ENCODE measurements at places on chromosomes 6 and 20.

GRCh38 chr6:78925317-78925716 is 58.0 kb downstream of the IRAK1BP1 start:
- DNase-seq: no peak

GRCh38 chr6:138662471-138662870 is 111.1 kb upstream of the CCDC28A start:
- DNase-seq: no peak

- no peak for DNase-seq
Measured at GRCh38 chr20:50292591-50293283, 102.1 kb downstream of the CEBPB start.

DNA sequence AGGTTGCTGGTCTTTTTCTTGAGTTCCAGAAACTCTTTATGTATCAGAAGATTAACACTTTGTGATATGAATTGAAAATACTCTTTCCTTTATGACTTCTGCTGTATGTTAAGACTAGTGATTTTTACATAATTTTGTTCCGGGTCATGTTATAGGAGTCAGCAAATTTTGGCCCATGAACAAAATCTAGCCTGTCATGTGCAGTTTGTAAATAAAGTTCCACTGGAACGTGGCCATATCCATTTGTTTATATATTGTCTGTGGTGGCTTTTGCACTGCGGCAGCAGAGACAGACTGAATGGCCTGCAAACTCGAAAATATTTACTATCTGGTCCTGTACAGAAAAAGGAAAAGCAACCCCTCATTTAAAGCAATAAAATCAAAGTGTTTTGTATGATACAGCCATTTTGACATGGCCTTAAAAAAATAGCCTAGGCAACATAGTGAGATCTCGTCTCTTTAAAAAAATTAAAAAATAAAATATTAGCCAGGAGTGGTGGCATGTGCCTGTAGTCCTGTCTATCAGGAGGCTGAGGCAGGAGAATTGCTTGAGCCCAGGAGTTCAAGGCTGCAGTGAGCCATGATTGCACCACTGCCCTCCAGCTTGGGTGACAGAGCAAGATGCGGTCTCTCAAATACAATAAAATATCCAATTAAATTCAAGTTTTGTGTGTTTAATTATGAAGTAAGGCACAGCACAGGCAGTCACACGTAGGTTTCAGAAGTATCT is 36.9 kb downstream of the SNX9 start:
- DNase-seq: no peak

GRCh38 chr20:14921513-14921912 is 584.1 kb upstream of the FLRT3 start:
- no peak for DNase-seq

- no peak for DNase-seq
Measured at GRCh38 chr6:33868141-33868540, 64.3 kb upstream of the MLN start.

DNA sequence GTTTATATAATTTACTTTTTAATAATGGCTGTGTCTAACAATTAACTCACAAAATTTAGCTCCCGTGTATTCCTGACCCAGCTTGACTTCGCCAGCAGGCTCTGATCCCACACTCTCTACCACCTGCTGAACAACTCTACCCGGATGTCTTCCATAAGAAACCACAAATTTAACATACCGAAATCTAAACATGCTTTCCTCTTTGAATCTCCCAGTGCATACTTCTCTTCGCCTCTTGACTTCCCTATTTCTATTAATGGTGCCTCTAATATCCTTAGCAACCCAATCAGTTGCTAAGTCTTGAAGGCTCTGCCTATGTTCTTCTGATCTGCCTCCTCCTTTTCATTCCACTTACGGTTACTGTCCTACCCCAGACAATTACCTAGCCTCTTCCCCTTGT is 4.6 kb upstream of the MYB start:
- DNase-seq: no peak

DNA sequence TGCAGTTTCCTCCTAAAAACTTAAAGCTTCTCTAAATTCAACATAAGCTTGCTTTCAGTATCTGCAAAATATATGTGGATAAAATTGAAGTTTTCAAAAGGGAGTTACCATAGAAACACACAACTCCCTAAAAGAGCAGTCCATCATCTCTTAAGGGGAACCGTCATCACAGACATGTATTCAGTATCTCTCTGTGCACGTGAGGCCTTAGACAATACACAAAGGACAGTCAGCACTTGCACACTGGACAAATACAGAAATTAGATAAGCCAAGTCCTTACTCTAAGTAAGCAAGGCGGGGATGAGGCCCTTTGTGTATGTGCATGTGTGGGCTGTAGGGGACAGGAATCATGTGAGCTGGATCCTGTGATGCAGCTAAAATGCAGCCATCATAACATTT is 136.6 kb downstream of the BACH2 start:
- DNase-seq: no peak

GRCh38 chr6:167767715-167768107 is 59.0 kb upstream of the AFDN start:
- no peak for DNase-seq

DNA sequence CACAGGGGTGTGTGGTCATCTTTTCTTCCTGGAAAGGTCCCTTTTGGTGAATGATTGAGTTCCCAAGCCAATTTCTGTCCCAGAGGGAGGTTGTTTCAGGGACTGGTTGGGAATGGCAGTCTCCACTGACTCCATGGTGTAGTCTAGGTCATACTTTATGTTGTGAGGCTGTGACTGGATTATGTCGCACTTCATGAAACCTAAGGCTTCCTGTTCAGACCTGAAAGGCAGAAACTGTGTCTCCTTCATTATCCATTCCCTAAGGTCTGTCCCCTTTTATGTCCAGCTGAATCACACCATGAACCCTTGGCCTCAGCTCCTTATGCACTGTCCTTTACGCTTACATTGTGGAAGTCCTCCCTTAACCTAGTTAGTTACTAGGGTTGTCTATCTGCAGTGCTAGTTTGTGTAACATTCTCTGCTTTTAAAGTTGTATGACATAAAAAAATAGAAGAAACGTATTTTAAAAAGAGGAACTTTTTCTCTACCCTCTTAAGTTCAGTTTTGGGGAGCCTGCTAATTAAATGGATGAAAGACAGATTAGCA is 191.3 kb downstream of the JARID2 start:
- no peak for DNase-seq

DNA sequence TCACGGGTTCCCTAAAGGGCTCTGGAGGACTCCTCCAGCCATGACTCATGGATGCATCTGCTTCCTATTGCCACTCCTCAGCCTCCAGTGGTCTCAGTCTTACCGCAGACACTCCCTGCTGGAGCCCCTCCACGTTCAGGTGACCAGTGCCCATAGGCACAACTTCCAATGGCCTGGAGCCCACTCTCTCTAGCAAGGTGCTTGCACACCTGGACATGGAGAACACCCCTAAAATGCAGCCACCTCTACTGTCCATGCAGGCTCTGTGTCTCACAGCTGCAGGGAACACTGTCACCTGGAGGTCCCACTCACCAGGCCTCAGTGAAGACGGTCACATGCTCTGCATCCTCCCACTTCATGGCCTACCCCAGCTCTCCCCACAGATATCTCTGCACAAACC is 36.0 kb downstream of the HUS1B start:
- DNase-seq: no peak

- no peak for DNase-seq
Measured at GRCh38 chr20:20946122-20946759, 159.9 kb downstream of the LINC00237 start.

GRCh38 chr6:37496951-37497885 is 2.5 kb downstream of the CCDC167 start:
- DNase-seq: no peak

DNA sequence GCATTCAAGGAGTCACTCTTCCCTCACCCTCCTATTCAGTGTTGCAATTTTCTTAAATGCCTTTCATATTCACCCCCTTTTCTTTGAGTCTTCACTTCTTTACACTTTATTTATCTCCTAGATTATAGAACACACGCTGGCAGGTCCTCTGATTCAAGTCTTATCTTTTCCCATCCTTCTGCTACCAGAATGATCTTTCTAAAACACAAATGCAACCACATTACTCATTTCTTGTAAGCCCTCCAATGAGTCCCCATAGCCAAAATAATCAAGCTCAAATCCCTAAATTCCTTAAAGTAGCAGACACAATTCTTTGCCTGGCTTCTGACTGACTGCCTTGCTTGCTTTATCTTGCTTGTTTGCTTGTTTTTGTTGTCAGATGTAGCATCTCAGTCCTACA is 920.0 kb downstream of the TFAP2A start:
- DNase-seq: no peak

DNA sequence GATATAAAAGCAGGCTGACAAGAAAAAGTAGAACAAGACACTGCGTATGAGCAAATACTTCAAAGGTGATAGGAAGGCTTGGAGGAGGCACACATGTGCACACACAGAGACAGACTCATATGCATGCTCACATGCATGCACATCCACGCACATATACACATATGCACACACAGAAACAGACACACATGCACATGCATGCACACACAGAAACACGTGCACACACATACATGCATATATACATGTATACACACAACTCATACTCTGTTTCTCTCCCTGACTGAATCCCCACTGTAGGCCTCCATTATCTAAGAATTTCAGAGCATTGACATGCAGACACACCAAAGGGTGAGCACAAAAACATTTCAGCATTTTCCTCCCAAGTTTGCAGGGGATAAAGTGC is 43.7 kb downstream of the VGLL2 start:
- no peak for DNase-seq

DNA sequence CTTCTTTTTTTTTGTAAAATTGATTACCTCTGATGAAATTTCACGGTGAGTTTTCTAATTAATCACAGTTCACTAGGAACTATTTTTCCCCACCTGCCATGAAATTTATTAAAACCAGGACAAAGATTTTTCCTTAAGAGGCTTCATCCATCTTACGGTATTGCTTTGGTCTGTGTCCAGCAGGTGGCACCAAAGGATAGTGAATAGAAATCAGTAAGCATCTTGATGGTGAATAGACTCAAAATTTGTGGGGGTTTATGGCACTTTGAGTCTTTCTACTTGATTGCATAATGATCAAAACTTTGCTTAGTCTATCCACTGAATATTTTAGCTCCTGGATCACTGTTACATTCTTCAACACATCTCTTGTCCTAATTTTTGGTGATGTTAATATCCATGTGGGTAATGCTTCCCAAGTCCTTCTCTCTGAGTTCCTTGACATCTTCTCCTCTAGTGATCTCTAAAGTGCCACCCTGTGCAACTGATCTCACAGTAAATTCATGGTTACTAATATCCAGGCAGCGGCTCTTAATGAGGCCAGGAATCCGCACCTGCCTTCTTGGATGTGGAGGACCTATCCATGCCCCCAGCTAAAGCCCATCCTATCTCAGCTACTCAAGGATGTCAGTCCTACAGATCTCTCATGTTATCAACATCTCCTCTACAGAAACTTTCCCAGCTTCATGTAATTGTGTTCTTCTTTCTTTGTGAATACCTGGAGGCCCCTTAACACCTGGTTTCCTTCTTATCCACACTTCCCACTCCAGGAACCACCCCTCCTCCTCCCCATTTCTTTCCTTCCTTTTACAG is 54.5 kb downstream of the STMND1 start:
- peak; percentile 35 for DNase-seq

GRCh38 chr6:90118069-90118468 is 178.6 kb downstream of the BACH2 start:
- DNase-seq: no peak

- no peak for DNase-seq
Measured at GRCh38 chr6:70956191-70956450, 739 bp downstream of the B3GAT2 start.

- DNase-seq: no peak
Measured at GRCh38 chr6:111672761-111673450, 67.2 kb upstream of the TRAF3IP2 start.

GRCh38 chr20:53226826-53227225 is 254.7 kb downstream of the TSHZ2 start:
- no peak for DNase-seq

DNA sequence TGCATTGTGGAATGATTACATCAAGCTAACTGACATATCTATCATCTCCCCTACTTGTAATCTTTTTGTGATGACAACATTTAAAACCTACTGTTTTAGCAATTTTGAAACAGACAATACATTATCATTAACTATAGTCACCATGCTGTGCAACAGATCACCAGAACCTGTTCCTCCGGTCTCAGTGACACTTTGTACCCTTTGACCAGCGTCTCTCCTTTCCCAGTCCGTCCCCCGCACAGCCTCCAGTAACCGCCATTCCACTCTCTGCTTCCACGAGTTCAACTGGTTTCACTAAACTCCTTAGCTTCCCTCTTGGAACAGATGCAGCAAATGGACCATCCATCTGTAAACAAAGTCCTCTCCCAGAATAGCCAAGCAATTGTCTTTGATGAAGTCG is 21.8 kb downstream of the LRP11 start:
- DNase-seq: no peak

DNA sequence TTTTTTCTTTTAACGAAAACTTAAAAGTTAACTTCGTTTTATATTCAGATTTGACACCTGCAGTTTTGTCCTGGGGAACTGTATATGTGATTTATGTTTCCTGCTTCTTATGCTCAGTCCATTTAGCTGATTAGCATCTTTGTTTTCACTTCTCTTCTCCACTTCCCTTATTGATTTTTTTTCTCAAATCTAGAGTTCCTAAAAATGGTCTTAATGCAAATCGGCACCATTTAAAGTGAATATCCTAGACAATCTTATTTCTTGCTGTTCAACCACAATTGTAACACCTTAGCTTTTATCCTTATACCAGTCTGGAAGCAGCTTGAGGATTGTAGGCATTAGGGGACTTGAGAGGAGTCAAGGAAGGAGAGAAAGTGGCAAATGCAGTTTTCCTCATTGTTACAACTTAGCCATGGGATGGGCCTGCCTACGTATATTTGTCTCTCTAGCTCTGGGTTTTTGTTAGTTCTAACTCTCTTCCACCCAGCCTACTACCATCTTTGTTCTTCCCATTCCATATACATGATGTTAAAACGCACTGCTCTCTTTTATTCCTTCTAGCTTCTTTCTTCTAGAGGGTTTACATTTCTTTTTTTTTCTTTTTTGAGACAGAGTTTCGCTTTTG is 8.5 kb downstream of the QRSL1 start:
- DNase-seq: no peak

DNA sequence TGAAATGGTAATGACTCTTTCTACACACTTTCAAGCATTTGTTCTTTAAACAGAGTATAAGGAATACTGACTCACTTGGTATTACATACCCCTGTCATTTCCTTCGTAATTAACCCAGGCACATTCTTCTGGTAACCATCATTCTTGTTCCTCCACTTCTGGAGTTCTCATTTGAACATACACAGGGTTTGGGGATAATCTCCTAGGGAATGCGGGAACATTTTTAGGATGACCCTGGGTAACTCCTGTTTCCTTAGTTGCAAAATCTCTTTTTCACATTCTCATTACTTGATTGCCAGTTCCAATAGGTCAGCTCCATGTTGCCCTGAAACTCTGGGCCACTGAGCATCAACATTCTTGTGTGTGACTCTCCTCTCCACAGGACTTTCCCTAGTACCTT is 51.5 kb upstream of the E2F3 start:
- no peak for DNase-seq
